KG1 (cell line): ENCODE measurements at places on chromosomes 2 and 18.

GRCh38 chr2:178106053-178106452, 6.2 kb upstream of the RBM45 start:
- no peak for DNase-seq

DNA sequence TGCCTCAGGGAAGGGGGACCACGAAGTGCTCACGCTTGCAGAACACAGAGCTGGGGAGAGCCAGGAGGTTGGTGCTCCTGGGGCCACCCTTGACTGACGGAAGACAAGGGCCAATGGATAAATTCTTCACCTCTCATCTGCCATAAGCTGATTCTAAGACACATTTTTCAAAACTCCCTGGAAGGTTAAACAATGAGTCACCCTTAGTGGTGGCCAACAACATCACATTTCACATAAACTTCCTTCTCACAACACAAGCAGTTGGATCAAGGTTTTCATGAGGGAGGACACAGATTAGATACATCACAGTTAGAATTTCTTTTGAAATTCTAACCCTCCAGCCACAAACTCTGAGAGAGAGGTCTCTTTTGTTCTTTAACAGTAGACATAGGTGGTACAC, 713.6 kb upstream of the POU3F3 start:
- no peak for DNase-seq

DNA sequence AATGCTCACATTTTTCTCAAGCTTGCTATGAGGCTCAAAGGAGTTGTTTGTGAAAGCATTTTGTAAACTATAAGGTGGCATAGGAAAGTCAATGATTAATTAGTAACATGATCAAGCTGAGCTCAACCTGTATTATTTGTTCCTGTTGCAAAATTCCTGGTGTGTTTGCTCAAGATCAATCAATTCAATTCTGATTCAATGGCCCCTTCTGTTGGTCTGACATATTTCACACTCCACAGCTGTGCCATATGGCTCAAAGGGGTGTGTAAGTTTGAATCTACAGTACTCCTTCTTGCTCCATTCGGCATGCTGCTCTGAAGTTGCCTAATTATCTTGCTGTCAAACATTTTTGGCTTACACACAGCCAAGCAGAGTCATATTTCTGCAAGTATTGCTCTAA, 341.6 kb upstream of the LRP1B start:
- no peak for DNase-seq

- DNase-seq: no peak
Observed at GRCh38 chr2:36659872-36660312, 36.6 kb upstream of the VIT start.

GRCh38 chr18:11849841-11850634, 1.2 kb upstream of the CHMP1B start:
- peak; percentile 4 for DNase-seq

DNA sequence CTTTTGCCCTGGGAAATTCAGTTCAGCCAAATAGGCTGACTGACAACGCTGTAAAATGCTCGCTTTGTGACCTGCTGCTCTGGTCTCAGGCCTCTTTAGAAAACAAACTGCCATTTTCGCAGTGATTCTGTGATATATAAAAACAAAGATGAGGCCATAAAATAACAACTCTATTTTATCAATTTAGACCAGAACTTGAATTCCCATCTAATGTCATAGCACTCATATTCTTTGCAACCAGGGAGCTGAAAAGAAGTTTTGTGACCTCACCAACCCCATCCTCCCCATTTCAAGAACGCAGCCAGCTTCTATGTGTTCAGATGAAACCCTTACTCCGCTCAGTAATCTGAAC, 40.3 kb downstream of the TCF4 start:
- no peak for DNase-seq

DNA sequence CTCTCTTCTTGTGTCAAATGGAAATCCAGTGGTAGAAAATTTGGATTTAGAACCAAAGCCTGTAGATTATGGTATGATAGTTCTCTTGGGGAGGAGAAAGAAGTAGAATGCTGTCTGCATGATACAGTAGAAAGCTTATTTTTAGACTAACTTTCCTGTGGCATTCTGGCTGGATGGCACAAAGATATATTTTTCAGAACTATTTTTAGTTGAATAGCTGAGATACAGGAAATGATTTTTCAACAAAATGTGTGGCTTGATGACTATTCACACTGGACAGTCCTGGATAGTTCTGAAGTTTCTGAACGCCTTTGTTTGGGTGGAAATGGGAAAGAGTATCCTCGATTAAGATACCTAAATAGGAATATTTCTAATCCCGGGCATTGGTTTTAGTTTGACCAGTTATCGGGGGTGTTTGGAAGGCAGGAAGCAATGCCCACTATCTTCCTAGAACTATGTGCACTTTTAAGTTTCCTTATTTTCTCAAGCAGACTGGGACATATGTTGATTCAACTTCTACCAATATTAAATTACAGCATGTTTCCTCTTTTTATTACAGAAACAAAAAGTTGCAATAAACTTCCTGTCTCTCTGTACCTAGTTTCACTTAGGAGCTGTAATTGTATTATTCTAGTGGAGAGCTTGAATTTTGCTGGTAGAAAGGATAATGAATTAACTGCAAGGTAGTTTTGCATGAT, 32.1 kb downstream of the GDF7 start:
- DNase-seq: no peak

DNA sequence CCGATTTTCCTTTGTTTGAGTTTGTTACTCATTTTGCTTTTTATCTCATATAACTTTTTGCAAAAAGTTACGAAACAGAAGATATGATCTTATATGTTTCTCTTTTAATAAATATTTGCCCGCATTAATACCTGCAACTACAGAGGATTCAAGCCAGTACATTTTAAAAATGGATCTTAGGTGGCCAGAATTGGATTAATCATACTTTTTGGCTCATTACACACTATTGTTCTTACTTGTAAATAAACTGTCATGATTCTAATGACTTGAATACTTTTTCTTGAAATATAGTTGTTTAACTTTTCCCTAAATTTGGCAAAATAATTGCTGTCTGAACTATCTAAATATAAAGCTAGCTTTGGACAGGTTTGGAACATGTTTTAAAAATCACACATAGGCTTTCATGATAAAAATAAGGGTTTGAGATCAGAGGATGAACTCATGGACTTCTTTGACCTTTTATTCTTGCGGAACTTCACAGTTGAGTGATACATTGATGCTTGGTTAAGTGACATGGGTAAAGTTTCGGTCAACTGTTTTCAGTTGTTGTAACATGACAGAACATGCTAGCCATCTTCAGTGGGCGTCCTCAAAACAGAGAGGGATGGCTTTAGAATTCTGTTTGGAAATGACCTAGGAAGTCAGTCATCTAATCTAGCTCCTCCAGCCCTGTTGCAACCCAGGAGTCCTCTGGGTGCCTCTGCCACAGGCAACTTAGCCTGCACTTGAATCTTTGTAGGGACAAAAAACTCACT, 44.5 kb downstream of the LTBP1 start:
- no peak for DNase-seq

DNA sequence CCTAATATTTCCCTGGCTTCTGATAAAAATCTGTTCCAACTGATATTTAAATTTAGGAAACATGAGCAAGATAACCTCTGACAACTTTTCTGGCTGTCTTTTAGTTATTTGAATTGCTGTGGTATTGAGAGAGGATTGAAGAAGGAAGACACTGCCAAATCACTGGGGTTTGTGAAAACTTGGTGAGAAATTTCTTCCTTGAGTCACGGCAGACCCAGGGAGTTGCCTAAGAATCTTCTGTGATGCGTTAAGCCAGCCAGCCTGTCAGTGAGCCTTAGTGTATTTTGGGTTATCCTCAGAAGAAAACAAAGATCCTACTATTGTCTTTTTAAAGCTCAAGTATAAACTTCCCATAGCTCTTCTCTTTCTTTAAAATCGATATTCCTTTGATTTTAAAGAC, 17.5 kb upstream of the DOK6 start:
- no peak for DNase-seq

- DNase-seq: no peak
Observed at GRCh38 chr18:9135912-9136314, 668 bp upstream of the ANKRD12 start.

DNA sequence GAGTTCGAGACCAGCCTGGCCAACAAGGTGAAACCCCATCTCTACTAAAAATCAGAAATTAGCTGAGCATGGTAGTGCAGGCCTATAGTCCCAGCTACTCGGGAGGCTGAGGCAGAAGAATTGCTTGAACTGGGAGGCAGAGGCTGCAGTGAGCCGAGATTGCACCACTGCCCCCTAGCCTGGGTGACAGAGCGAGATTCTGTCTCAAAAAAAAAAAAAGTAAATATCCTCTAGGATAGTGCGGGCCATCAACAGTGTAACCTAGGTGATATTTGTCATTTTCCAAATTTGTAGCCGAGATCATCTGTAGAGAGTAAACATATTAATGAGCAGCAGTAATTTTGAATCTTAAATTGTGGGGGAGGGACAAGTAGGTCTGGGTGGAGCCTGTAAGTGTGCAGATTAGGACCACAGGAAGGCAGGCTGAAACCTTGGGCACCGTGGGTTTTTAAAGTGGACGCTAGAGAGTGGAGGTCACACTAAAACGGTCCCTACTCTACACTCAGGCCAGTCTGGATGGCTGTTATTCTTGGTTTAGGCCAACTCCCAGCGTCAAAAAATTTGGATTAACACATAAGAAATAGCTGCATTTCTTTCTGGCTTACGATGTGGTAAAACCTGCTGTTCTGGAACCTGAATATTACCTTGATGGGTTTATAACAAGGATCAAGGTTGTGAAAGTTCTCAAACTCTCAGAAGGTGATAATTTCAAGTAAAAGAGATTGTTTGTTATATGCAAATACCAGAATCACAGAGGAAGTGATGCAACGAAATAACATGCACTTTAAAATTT, 22.7 kb upstream of the TET3 start:
- DNase-seq: no peak

GRCh38 chr2:189502714-189503113, 61.4 kb downstream of the WDR75 start:
- DNase-seq: no peak

GRCh38 chr18:62386601-62387000, 61.5 kb downstream of the TNFRSF11A start:
- DNase-seq: no peak

GRCh38 chr2:38201784-38202183, 125.8 kb upstream of the CYP1B1 start:
- DNase-seq: no peak

DNA sequence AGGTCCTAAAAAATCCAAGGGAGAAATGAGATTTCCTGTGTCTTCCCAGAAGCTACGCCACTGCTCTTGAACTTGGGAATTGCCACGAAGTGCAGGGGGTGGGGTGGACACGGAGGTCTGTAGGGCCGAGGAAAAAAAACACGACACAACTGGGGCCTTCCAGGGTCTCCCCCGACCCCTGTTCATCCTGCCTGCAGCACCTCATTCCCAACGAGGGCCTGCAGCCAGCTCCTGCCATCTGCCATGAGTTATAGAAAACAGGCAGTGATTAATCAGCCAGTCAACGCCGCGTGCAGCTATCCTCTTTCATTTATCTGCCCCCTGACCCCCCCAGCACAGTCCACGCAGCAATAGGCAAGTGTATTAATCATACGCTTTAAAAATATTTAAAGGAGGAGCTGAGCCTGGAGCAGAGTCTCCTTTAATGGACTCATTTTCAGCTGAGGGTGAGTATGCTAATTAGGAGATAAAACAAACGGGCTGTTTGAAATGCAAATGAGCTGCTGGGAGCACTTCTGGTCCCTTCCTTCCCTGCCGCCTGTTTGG, 209.9 kb downstream of the TFCP2L1 start:
- no peak for DNase-seq

DNA sequence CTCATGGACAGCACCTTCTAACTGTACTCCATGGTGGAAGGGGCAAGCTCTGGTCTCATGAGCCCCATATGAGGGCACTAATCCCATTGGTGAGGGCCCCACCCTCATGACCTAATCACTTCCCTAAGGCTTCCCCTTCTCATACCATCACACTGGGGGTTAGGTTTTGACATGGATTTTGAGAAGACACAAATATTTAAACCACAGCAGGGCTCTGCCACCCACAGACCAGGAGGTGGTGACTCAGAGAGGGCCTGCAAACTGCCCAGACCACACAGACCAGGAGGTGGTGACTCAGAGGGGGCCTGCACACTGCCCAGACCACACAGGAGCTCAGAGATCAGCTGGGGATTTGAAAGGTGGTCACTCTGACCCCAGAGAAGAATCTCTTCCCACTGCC, 222.0 kb downstream of the KLHL29 start:
- DNase-seq: no peak

DNA sequence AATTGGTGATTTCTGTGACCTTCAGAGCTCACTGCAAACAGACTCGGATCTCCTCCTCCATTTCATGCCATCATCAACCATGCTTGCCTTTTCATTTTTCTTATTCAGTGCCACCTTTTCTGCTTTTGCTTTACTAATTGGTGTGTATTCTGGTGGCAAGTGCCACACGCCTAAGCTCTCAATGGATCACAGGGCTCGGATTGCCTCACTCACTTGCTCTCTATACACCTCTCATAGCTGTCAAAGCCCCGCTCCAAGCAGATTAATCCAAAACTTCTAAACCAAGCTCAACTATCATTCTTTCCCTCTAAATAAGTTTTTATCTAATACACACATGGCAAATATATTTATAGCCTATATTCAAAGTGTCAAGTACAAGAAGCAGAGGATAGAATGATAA, 86.4 kb downstream of the PLEKHM3 start:
- DNase-seq: no peak

GRCh38 chr2:43082903-43083677, 143.3 kb downstream of the ZFP36L2 start:
- no peak for DNase-seq

DNA sequence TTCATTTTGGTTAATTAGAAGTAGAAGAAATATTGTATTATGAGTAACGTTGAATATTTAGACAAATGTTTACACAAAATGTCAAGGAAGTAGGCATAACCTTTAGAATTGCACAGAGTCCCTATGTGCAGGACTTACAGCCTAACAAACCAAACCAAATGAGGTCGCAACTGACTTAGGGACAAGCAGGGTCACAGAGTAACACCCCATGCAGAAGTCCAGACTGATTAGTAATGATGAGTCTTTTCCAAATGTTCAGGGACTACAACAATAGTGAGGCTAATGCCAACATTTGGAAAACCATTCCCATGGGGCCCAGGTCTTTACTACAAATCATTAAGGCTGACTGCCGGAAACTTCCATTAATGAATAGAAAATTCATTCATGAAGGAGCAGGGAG, 452.5 kb upstream of the CHAC2 start:
- DNase-seq: no peak

DNA sequence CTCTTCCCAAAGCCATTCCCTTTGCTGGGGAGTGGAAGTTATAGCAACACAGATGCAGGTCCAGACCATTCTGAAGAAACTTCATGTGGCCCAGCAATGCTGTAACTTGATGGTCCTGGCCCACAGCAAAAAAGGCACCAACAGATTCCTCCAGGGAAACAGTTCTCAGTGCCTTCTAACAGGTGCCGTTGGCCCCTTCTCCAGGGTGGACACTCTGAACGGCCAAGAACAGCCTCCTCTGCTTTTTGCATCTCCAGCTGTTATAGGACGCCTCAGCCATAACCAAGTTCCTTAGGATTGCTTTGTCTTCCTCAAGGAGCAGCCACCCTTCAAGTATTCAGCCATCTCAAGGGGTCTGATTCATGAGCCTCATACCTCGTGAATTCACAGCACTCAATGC, 38.0 kb downstream of the MARCO start:
- no peak for DNase-seq
